Fibroblast of skin of right biceps (primary cell): ENCODE measurements at places on chromosomes 16 and 17.

- DNase-seq, result no peak
These were observed 6.2 kb downstream of the UTP4 start for GRCh38 chr16:69138608-69139007.

GRCh38 chr17:7823581-7824001 is 10.4 kb upstream of the KDM6B start:
- no peak for DNase-seq

DNA sequence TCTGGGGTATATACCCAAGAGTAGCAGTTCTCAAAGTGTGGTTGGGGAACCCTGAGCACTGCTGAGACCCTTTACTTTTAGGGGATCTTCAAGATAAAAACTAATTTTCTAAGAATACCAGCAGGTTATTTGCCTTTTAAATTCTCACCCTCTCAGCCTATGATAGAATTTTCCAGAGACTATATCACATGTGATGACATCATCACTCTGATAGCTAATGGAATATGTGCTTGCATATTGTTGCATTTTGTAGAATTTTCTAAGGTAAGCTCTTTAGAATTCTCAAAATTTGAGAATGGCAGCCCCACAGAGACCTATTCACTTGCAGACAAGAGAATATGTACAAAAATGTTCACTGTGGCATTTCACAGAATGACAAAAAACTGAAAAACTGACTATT is 181.1 kb downstream of the MYO1D start:
- DNase-seq, result no peak

GRCh38 chr17:38994026-38994425 is 26.8 kb upstream of the FBXO47 start:
- DNase-seq, result no peak

GRCh38 chr17:73548620-73549311 is 95.5 kb downstream of the SDK2 start:
- no peak for DNase-seq

- DNase-seq, result no peak
These were observed 67.3 kb downstream of the CNGB1 start for GRCh38 chr16:57903656-57904055.

- DNase-seq, result no peak
These were observed 10.7 kb upstream of the C1QL1 start for GRCh38 chr17:44978807-44979206.

- no peak for DNase-seq
These were observed 253.9 kb downstream of the SLC39A11 start for GRCh38 chr17:72838581-72838980.

DNA sequence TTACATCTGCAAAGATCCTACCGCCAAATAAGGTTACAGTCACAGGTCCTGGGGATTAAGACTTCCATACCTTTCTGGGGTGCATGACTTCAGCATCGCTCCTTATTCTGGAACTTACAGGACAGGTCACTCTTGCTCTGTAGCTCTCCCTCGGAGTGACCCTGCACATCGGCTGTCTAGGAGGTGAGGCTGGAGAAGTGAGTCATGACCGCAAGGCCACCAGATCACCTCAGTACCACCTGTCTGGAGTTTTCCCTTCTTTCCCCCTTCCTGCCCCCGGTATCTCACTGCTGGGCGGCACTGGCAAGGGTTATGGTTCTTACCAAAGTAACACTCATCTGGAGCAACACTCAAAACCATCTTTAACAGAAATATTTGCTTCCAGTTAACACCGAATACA is 374.8 kb downstream of the SLC39A11 start:
- DNase-seq, result no peak

DNA sequence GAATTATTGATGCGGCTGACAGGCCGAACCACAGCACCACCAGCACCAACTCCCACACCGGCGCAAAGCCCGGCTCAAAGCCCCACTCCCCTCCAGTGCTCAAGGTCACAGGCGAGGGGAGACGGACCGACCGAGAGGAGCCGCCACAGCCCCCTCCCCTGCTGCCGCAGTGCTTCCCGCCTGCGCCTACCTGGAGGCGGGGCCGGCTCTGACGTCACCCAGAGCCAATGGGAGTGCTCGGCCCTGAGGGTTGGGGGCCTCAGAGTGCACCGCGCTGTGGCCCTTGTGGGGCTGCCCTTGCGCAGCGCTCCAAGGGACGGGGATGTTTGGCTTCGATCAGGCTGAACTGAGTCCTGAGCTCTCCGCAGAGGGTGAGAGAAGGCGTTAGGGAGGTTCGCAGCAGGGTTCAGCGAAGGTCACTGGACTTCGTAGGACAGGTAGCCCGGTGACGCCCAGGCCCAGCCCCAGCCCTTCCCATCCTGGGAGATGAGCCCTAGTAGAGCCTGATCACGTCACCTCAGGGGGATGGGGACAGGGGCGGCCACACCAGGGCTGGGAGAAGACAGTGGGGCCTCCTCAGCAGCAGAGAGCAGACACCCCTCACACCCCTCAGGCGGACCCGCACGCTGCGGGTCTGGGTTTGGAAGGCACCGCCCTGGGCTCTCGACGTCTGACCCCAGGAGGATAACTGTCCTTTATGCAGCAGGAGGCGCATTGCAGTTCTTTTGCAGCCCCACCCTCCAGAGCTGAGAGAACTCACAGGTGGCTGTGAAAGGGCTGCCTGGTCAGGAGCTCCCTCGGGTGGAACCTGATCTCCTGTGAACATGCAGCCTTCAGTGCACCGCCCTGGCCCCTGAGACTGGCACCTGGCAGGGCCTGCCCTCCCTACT is 1.5 kb downstream of the NDRG4 start:
- peak; percentile 18 for DNase-seq

DNA sequence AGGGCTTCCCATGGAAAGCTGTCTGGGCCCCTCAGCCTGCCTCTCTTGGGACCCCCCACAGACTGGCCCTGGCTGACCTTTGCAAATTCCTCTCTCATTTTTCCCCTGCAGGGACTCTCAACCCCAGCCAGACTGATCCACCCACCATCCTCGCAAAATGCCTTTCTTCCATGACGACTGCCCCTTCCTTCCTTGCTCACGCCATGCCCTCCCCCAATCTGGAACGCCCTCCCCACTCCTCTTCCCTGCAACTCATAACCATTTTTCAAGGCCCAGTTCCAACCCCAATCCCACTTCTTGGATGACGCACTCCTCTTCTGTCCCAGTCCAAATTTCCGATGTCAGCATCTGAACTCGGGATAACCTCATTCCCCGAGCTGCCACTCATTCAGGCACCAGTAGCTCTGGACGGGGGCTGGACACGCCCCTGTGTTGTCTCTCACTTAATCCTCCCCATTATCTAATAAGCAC is 1.3 kb upstream of the DNAI2 start:
- peak; percentile 50 for DNase-seq

GRCh38 chr16:84932681-84933080 is 78.7 kb downstream of the ZDHHC7 start:
- no peak for DNase-seq

GRCh38 chr16:60566901-60567300 is 1469.3 kb downstream of the CDH8 start:
- DNase-seq, result no peak

- no peak for DNase-seq
These were observed 1.6 kb downstream of the MLLT6 start for GRCh38 chr17:38706505-38707216.

- no peak for DNase-seq
These were observed 43.3 kb downstream of the TIMM22 start for GRCh38 chr17:1040216-1040600.

DNA sequence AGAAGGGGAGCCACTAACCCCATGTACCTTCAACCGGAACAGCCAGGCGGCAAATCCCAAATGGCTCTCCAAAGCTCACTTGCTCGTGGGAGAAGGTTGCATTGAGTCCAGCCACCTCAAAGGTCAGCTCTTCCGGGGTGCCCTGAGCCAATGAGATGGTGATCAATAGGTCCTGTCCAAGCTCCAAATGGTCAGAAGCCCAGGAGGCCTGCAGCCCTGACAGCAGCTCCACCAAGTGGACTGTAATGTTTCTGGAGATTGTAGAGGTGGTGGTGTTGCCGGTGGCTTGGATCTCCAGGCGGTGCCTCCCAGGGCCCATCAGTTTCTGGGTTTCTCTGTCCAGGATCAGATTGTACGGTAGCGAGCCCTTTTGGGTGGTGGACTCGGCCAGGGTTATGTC is 39.9 kb upstream of the BCO1 start:
- no peak for DNase-seq

GRCh38 chr16:7420079-7420478 is 87.4 kb downstream of the RBFOX1 start:
- no peak for DNase-seq

- no peak for DNase-seq
These were observed 56.3 kb upstream of the SMIM36 start for GRCh38 chr17:55567240-55568214.

DNA sequence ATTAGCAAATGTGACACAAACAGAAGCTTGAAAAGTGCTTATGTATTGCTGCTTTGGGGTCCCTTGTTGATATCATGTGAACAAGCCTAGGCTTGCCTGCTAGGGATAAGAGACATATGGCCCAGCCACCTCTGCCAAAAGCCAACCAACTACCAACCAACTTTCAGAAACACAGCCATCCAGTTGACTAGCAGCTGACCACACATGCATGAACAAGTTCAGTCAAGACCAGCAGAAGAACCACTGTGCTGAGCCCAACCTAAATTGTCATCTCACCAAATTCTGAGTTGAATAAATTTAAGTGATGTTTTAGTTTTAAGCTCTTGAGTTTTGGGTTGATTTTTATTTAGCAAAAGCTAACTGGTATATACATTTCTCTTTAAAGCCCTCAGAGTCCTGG is 3.5 kb downstream of the ERN2 start:
- DNase-seq, result no peak

GRCh38 chr17:42389135-42389417 is 834 bp upstream of the STAT3 start:
- DNase-seq, result no peak

DNA sequence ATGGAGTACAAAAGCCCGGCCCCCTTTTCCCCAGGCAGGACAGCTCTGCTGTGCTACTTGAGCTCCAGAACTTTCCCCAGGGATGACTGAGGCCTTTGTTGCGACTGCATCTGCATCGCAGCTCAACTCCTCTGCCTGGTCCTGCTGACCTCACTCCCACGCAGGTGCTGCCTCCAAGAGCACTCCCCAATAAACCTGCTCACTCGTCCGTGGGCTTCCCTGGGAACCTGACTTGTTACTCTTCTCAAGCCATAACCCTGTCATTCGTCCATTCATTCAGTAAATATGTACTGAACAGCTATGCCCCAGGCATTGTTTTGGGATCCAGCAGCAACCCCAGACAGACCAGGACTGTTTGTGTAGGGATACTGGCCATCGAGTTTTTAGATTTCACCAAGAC is 11.6 kb upstream of the RMI2 start:
- DNase-seq, result no peak

GRCh38 chr17:17175917-17176316 is 30.2 kb downstream of the PLD6 start:
- no peak for DNase-seq

DNA sequence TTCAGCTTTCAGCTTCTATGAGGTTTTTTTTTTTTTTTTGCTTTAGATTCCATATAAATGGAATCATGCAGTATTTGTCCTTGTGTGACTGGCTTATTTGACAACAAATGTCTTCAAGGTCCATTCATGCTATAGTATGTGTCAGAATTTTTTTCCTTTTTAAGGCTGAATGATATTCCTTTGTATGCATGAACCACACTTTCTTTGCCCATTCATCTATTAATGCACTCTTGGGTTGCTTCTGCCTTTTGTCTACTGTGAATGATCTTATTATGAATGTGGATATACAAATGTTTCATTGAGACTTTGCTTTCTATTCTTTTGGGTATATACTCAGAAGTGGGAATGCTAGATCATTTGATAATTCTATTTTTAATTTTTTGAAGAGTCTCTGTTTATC is 27.0 kb upstream of the LRRC75A start:
- no peak for DNase-seq

- DNase-seq, result no peak
These were observed 101.2 kb downstream of the PHKB start for GRCh38 chr16:47562366-47562765.

DNA sequence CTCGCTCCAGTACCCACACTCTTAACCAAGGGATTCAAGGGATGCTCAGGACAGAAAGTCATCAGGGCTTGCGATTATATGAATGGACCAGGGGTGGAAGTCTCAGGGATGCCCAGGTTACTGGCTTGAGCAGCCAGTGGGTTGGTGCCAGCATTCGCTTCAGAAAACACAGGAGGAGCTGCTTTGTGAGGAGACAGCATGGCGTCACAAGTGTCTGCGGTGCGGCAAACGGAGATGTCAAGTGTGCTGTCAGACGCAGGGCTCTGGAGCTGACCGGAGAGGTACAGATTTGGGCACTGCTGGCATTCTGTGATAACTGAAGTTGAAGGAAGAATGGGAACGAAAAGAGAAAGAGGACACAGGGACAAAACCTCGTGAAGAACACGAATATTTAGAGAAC is 4.1 kb downstream of the MARCHF10 start:
- no peak for DNase-seq

DNA sequence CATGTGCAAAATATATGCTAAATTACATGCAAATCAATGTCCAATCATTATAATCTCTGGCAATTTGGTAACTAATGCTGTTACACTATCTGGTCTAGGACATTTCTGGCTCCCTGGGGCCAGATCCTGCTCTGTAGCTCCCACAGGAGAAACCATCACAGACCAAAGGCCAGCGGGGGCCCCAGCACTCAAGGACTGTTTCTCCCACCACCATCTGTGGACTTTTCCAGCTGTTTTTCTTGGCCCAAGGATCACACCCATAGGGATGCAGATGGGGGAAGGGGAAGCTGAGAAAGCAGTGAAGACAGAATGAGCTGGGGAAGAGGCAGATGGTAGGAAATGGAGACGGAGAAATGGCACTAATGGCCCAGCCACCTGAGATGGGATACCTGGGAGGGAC is at the start of gene HIGD1B:
Gene HIGD1B, plus strand, starts transcription at position 298 of the 400 bp plus-strand sequence. CDS start 270 bp downstream, outside the sequence.
- no peak for DNase-seq

DNA sequence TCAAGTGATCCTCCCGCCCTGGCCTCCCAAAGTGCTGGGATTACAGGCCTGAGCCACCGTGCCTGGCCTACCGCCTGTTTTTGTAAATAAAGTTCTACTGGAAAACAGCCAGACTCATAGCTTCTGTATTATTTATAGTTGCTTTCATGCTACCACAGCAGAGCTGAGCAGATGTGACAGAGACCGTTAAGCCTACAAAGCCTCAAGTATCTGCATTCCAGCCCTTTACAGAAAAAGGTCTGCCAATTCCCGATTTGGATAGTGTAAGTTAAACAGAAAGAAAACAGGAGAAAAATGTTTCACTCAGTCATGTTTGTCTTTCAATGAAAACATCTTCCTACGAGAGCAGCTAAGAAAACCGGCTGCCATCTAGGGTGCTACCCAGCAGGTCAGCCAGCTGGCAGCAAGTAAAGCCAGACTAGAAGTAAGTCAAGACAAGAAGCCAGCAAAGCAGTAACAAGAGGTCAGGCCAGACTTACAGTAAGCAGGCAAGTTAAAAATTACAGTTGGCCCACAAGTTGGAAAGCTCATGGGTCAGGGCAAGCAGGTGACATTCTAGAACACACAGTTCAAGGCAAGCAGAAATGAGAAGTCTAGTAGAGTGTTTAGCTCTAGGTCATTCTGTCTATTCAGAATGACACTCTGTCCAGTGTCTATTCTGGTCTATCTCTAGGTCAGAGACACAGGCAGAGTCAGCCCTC is 17.7 kb downstream of the NCBP3 start:
- no peak for DNase-seq

- DNase-seq, result no peak
These were observed 151.0 kb upstream of the CDC42EP4 start for GRCh38 chr17:73462823-73463222.
